Activated naive CD8-positive, alpha-beta T cell treated with anti-CD3 and anti-CD28 coated beads, Interleukin-2, amount 50 U/mL, for 24 hours (primary cell): ENCODE measurements at places on chromosomes 7 and 10.

GRCh38 chr7:156524818-156525597, 115.6 kb upstream of the RNF32 start:
- DNase-seq, result no peak

DNA sequence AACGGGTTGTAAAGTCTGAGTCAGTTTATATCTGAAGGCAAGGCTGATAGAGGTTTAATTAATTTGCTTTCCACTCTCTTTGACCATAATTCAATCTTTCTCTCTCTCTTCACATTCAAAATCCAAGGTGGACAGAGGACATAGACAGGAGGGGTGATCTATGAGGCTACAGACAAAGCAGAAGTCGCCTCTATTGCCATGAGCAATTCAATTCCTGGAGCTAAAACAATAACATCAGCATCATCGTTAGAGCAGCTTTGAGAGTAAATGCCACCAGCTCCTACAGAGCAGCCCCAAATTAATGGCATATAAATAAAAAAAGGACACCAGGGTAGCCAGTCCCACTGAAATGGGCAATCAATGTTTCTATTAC, 93.2 kb downstream of the DGKI start:
- DNase-seq, result no peak

DNA sequence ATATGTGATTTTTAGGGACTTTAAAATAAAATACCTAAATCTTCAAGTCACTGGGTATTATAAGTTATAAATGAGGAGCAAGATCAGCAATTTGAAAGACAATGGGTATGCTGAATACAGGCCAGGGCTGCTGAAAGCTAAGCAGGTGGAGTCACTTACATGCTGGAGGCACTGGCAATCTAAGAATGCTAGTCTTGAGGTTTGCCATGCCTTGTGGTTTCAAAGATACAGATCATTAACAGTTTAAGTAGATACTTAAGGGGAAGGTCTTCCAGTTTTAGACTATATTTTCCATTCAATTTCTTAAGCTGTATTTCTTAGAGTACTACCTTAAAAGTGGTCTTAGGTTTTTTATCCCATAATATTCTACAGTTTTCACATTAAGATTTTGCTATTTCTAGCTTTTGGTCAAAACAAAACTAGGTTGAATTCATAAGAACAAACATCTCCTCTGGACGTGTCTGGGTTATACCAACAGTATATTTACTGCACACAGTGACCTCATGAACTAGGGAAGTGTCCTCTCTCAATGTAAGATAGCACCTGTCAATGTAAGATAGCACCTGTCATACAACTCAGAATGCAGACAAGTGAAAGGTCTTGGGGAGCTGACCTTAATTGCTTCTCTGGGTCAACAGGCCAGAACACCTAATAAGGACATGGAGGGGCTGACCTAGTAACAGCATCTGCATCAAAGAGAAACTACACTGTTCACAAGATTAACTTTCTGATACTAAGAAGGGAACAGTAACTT, 2.0 kb downstream of the SRI start:
- DNase-seq, result no peak

DNA sequence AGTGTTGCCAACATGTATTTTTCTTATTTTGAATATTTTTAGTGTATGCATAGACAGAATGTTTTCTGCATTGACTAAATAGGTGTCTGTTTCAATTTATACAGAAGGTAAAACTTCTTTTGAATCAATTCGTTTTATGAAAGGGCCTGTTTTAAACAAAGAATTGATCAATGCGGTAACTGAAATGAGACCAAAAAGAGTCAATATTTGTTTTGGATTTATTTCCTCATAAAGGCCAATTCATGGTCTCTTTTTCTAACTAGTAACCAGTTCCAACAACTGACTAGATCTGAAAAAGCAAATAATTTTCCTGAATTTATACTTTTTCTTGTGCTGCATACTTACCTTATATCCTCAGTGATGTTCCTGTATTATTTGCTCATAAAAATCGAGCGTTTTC, 320.5 kb downstream of the DGKB start:
- no peak for DNase-seq

GRCh38 chr10:50470345-50470744, 153.4 kb downstream of the SGMS1 start:
- DNase-seq, result no peak
